ENCODE measurements at places on chromosomes 1 and 21.

- DNase-seq: no peak
These were observed 90.4 kb upstream of the EDN2 start for GRCh38 chr1:41574842-41575241.

DNA sequence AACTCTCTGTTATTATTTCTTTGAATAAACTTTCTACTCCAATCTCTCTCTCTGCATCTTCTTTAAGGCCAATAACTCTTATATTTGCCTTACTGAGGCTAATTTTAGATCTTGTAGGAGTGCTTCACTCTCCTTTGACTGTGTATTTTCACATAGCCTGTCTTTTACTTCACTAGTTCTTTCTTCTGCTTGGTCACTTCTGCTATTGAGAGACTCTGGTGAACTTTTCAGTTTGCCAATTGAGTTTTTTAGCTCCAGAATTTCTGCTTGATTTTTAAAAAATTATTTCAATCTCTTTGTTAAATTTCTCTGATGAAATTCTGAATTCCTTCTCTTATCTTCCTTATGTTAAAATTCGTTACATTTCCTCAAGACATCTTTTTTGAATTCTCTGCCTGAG, 18.2 kb downstream of the GPR88 start:
- DNase-seq: no peak

GRCh38 chr1:156807627-156808026, 9.0 kb downstream of the SH2D2A start:
- no peak for DNase-seq

GRCh38 chr1:9852004-9852403, 28.2 kb upstream of the CLSTN1 start:
- no peak for DNase-seq

- no peak for DNase-seq
These were observed 162.2 kb downstream of the DSCAM start for GRCh38 chr21:40684726-40685125.

- no peak for DNase-seq
These were observed 5.8 kb downstream of the IBA57 start for GRCh38 chr1:228171221-228171891.

DNA sequence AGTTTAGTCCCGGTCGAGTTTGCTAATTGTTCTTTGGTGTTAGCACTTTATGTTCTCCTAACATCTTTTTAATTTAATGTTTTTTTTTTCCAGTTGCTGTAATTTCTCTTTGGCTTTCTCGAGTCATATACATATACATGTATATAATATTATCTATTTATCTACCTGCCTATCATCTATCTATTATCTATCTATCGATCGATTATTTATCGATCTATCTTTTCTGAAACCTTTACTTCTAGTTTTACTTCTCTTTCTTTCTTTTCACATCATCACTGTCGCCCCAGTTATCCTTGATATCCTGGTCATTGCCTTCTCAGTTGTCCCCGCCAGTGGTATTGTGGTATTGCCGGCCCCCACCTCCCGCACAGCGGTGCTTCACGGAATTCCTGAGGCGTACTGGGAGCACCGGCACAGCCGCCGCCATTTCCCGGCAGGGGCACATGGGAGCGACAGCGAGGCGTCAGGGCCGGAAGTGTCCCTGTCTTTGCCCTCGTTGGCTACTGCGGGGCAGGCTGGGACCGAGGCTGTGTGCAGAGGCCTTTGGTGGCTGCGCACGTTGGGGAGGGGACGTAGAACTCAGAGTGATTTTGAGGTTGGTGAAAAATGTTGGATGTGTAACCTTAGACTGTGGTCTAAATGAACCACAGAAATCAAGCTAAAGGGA, 101.1 kb downstream of the NUF2 start:
- DNase-seq: no peak

Measured in stimulated activated CD4-positive, alpha-beta T cell treated with anti-CD3 and anti-CD28 coated beads, Interleukin-2, amount 100 ng/mL, for 48 hours (primary cell).